Activated T-helper 1 cell treated with anti-CD3 and anti-CD28 coated beads, Interleukin-2, amount 50 U/mL, for 16 hours (primary cell): ENCODE measurements at places on chromosomes 12 and 14.
A peak's percentile ranks its signal among the peaks of the same experiment; 100 is the strongest.

DNA sequence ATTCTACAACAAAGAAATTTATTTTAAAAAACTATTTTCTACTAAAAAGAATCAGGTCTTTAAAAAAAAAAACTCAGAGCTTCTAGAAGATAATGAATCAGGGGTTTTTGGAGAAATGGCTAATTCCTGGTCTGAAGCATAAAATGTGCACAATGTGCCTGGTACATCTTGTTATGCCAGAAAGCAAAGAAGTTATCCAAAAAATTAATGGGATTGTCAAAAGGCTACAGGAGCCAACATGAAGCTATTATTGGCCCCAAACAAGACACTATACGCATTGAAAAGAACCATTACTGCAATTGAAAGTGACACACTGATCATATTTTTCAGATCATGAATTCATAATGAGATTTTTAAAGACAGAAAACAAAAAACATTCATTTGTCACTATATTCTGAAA is 19.3 kb upstream of the TUBA1A start:
- no peak for DNase-seq

DNA sequence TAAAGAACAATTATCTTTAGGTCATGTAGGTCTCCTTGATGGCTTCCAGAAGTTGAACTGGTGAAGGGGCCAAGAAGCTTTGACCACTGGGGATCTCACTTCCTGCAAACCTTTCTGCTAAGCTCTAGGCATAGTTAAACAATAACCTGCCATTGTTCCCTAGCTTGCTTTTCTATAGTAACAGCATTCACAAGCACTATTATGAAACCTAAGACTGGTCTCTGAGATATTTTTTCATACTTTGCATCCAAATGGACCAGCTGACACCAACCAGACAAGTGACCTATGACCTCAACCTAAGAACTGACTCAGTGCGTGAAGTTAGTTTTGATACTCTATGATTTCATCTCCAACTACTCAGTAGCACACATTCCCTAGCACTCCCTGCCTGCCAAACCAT is 129.1 kb downstream of the PTPRB start:
- no peak for DNase-seq

GRCh38 chr14:89495718-89496117 is 78.7 kb upstream of the FOXN3 start:
- no peak for DNase-seq

DNA sequence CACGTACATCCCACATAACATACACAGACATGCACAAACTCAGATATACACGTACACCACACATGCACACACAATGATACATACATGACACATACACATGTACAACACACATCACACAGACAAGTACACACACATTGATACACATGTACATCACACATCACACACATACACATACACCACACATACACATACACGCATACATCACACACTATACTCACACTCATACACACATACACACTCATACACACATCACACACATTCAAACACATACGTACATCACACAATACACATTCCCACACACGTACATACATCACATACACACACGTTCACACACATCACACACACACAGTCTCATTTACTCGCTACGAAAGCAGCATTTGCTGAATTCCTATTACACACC is 4.5 kb downstream of the ZNF605 start:
- no peak for DNase-seq

DNA sequence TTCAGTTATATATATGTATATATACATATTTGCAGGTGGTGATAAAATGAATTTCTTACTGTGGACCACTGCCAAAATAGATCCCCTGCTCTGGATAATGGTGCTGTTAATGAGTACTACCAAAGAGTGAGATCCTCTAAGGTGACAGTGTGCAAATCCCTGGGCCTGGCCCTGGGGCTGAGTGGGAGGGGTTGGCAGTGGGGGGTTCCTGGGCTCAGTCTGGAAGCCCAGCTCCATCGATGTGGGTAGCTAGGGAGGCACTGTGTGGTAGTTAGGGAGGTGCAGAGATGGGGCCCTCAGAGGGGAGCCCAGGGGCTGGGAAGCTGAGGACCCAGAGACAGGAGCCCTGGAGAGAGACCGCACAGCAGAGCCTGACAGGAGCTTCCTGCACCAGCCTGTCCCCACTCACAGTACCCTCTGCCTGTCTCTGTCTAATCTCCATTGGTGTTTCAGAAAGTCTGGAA is 9.1 kb downstream of the KRT8 start:
- DNase-seq, result no peak

- DNase-seq, result no peak
Observed at GRCh38 chr14:25485381-25485780, 435.4 kb upstream of the STXBP6 start.

DNA sequence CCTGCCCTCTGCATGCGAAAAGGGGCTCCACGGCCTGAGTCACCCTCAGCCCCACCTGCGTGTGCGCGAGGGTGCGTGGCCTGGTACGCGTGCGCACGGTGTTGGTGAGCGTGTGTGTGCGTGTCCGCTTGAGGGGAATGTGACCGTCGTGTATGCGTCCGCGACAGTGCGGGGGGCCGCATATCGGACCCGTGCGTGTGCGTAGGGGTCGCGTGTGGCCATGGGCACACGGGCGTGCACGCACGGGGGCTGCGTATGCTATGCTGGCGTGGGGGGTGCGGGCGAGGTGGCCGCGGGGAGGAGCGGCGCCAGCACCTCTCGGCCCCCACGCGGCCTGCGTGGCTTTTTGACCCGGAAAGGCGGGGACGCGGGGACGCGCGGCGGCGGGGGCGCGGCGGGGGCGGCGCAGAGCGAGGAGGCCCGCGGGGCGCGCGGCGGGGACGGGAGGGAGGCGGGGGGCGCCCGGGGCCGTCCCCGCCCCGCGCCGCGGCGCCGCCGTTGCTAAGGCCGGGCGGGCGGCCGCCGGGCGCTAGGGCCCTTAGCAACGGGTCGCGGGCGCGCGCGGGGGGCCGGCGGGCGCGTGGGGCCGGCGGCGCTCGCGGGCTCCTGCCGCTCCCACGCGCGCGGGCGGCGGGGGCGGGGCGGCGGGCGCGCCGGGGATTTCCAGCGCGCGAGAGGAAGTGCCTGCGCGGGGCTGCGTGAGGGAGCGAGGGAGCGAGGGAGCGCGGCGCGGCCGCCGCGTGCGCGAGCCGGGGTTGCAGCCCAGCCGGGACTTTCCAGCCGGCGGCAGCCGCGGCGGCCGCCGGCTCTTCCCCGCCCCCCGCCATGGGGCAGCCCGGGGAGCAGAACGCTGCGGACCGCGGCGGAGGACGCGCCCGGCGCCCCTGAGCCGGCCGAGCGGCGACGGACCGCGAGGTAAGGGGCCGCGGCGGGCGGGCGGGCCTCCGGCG is at the start of gene TRAF3:
Gene TRAF3, plus strand, starts transcription at position 689 of the 950 bp plus-strand sequence. CDS start 92,753 bp downstream, outside the sequence.
- peak; percentile 87 for DNase-seq

DNA sequence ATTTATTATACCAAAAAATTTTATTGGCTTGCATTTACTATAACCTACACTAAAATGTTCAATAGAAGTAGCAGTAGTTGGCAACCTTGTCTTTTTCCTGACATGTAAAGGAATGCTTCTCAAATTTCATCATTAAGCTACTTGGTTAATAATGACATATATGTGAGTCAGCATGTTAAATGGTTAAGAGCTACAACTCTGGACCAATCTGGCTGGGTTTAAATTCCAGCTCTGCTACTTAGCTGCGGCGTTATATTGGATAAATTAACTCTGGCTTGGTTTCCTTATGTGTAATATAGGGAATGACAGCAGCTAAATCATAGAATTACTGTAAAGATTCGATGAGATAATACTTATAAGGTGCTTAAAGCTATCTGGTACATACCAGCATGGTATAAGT is 53.7 kb upstream of the OTOGL start:
- no peak for DNase-seq

DNA sequence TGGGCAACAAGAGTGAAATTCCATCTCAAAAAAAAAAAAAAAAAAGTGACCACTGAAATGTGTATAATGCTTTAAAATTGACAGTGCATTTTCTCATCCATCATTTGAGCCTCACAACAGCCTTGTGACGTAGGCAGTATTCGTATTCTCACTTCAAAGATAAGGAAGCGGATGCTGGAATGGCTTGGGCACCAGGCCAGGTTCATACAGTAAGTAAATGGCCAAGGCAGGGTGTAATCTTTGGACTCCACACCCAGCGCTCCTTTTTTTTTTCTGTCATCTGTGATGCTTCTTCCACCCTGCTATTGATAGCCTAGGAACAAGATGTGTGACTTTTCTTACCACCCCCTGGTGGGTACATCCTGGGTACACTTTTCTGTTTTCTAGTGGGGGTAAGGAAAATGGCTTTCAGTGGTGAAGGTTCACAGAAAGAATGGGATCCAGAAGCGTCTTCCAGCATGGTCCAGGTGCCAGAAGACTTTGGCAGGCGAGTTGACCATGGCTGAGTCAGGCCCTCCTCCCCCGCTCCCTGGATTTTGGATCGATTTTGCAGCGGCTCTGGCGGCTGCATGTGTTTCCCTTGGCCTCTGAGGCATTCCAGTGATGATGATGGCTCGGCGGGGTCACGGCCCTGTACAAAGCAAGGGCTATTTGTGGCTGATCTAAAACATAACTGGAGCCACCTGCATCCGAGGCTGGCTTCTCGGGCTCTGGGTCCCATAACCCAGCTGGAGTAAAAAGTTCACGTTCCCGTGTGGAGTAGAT is 110.6 kb downstream of the CACNA1C start:
- DNase-seq, result no peak

DNA sequence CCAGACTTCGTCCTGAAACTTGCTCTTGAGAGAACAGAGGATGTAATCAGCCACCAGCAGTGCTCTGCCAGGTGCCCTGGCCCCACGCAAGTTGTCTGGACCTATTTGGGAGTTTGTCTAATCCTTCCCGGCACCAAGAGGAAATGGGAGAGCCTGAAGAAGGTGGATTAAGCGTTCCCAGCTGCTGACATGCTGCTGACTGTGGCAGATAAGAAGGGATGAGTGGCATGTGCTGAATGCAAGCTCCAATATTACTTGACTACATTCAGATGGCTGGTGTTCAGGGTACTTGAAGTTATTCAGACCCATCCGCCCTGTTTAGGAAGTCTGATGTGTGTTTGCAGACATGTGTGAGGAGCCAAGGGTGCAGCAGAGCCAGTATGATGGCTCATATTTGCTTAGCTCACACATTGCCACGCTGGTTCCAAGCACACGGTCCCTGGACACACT is 440.6 kb upstream of the CCDC196 start:
- no peak for DNase-seq

GRCh38 chr12:21677622-21678277 is 20.1 kb upstream of the LDHB start:
- DNase-seq, result no peak

DNA sequence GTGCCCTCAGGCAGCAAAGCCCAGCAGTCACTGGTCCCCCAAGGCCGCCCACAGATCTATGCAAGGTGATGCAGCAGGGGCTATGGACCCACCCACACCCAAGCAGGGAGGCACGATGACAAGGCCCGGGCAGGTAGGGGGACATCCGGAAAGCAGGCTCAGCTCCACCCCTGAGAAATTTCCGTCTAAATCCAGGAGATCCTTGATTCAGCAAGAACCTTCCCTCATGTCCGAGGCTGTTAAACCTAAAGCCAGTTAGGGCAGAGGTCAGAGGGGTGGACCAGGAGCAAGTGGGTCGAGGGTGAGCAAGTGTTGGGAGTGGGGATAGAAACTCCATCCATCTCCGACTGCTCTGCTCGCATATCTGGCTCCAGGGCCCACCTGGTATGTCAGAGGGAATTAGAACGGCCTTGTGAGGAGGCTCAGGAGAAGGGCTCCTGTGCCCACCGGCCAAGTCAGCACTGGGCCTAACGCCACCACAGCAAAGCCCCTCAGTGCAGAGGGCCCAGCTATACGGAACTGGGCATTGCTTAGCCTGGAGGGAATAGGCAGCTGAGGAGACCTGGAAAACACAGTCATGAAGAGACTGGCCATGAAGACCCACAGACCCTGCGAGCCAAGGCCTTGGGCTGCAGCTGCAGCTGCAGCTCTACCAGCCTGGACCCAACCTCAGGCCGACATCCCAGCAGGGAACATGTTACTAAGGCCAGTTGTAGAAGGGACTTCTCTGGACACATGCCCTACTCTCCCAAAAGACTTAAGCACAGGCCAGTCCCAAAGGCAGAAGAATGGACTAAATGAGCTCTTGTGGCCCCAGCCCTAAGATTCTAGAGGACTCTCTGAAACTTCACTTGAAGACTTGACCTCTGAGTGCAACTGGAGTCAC is 34.3 kb downstream of the DAD1 start:
- no peak for DNase-seq

- DNase-seq, result no peak
Observed at GRCh38 chr12:1777798-1778197, 42.6 kb upstream of the LRTM2 start.

- no peak for DNase-seq
Observed at GRCh38 chr14:104247336-104248202, 109.2 kb downstream of the KIF26A start.

DNA sequence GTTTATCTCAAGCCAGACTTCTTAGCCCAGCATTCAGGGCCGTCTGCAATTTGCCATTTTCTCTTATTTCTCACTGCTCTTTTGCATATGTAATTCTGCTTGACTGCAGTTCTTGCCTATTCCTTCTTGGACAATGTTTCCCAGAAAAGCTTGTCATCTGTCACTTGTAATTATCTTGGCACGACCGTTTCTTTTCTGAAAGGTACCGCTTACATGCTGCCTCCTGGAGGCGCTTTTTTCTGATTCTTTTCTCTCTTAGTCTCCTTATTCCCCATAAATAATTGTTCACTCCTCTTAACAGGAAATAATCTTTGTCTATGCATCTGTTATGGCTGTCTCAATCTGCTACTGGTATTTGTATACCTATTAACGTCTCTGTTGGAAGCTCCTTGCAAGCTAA is 1.2 kb upstream of the ALDH1L2 start:
- DNase-seq, result no peak

- DNase-seq, result no peak
Observed at GRCh38 chr12:91785655-91786498, 359.8 kb downstream of the BTG1 start.

GRCh38 chr12:19223695-19224094 is 94.2 kb downstream of the PLEKHA5 start:
- DNase-seq, result no peak

DNA sequence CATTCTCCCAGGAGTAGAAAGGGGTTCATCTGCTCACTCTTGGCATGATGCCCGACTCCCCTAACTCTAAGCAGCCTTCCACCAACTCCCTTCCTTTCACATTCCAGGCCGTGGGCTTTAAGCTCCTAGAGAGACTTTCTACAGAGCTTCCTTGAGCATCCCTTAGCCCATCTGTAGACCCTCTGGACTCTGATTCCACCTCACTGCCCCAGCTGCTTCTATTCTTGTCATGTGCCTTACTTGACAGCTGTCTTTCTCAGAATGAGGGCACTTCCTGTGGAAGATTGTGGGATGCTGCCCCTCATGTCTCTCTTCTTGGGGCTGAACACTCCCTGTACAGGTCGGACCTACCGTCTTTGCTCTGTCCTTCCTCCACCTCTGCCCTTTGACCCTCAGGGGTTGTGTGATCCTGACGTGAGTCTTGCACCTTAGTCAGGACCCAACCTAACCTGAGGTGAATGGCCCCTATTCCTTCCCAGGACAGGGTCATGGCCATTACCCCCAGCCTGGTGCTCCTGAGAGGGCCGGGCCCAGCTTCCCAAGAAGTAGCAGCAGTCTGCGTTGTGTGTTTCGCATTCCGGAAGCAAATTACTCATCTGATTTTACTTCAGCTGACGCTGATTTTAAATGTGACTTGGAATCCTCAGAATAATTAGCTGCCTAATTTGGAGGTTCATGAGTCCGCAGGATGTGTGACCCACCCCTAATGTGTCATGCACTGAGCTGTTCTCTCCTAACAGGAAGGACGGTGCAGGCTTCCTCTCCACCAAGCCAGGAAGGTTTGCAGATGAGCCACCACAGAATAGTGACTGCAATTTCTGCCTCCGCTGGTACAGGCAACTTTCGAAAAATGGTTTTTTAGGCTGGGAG is 2.7 kb upstream of the GALNT6 start:
- DNase-seq, result peak; percentile 30

- DNase-seq, result no peak
Observed at GRCh38 chr14:36690311-36691040, 28.8 kb downstream of the PAX9 start.
